Brain (organoid and tissue), 16 donors: ENCODE measurements at places on chromosomes 5 and 9. TPM values are rescaled to one million over a fixed set of nuclear protein-coding genes. Genes with fewer than 3 reads are reported as not detected.

SH3TC2 gene
- 2.1 TPM for polyA plus RNA-seq

GRCh38 chr9:69180670-69181069 lies 6.6 kb downstream of the TJP2 start:
- no peak for DNase-seq

PDLIM7 gene
- 20.1 TPM for polyA plus RNA-seq

- DNase-seq, result peak; percentile 27
Observed at GRCh38 chr9:114224247-114224610, 68.9 kb downstream of the COL27A1 start.

MOB3B gene
- 4.4 TPM for polyA plus RNA-seq
